ENCODE measurements at places on chromosomes 7 and 10.

DNA sequence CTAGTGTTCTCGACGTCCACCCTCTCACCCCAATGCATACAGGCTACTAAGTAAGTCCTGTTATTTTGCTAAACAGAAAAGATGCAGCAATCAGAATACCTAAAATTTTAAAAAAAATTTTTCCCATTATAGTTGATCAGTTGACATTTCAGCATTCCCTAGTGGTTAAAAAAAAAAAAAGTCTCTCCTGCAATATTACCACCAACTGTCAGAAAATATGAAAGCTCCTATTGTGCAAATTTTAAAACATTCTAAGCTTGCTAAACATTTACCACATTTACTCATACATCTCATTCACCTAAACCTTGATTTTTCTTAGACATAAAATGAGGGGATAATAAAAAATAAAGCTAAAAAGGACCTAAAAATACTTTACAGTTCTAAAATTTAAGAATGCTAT, 165.6 kb downstream of the AVL9 start:
- DNase-seq: no peak

GRCh38 chr10:101095004-101095403, 33.2 kb downstream of the KAZALD1 start:
- DNase-seq: no peak

DNA sequence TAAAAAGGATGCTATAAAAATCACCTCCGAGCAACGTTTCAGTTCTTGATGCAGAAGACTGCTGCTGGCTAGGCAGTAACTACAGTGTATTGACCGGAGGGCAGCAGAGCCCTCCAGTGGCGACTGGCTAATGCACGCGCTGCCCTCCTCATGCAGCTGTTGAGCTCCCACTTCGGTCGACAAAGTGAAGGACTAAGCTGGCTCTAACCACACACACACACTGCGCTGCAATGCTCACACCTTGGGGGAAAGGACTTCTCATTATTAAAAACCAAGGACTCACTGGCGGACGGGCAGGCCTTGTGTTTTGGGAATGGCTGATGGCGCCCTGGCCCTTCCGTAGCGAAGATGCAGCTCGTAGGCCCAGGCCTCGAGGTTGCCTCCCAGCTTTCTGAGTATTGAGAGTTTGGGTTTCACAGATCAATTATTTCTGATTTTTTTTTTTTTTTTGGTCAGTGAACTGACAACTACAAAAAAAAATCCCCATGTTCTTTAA, 120.9 kb upstream of the DIP2C start:
- no peak for DNase-seq

DNA sequence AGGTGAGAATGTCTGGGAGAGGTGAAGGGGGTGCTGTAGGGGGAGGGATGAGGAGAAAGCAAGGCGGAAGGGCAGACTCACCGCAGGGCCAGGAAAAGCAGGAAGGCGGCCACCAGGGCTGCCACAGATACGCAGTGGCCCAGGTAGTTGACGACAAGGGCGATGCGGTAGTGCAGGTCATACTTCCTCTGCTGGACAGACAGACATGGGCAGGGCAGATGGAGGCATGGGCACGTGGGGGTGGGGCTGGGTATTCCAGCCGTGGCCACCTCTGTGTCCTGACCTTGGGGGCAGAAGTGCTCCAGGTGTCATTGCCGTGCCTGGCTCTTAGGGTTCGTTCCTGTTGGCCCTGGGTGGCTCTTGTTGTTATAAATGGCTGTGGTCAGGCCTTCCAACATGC, 16.8 kb downstream of the CRHR2 start:
- no peak for DNase-seq

DNA sequence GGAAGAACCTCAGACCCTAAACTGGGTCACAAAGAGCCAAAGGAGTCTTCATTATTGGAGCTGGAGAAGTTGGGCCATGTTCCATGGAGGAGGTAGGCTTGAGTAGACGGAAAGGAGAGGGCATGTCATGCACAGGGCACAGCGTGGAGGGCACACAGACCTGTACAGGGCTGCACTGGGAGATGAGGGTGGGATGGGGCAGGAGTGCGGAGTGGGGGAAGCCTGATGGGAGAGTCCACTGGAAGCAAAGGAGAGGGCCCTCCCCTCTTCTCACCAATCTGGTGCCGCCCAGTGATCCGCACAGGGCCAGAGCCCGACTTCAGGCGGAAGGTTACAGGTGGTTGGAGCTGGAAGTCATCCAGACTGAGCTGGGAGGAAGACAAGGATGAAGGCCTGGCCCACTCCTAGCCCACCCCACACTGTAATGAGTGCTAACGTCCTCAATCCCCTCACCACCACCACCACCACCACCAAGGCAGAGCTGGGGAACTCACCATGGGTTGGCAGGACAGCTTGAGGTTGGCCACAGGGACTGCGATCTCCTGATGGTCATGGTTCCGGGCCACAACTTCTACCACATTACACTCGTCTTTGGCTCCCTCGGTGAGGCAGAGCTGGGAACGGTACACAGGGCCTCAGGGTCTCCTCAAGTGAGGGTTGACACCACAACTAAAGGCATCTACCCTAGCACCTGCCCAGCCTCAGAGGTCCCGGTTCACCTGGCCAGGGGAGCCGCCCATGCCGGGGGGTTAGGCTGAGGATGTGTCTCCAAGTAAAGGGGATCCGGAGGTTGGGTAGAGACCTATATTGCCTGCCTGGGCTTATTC, 1.0 kb downstream of the NPM3 start:
- DNase-seq: no peak

DNA sequence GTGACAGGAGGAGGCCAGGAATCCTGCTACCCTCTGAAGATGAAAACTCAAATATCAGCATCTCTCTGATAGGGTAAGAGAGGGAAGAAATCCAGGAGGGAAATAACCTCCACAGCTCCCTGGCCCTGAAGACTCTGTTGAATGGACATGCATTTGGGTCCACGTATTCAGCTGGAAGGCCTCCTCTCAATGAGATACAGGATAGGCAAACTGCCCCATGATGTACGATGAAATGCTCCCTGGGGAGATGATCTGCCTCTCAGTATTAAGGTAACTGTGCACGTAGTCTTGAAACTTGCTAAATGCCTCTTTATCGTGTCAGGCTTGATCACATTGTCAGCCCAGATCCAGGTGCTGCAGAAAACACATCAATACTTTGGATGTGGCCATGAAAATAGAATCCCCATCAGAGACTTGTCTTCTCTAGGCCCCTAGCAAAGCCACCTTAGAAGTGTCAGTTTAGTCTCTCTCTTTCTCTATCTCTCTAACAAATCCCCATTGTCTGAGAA, 384.0 kb downstream of the KCNMA1 start:
- no peak for DNase-seq

- no peak for DNase-seq
These were observed 217.4 kb downstream of the DGKB start for GRCh38 chr7:14685167-14685566.

DNA sequence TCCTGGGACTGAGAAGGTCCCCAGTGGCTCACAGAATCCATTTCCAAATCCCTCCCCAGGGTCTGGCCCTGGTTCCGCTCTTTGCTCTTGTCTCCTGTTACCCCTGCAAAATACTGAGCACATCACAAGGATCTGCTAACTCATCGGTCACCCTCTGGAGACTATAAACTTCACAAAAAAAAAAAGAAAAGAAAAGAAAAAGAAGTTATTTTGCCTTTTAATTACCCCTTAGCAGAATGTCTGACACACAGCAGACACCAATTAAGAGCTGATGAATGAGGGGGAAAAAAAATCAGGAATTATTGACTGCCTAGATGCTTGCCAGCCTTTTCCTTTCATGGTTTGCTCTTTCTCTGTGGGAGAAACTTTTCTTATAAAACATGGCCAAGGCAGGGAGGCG, 578.7 kb downstream of the GRID1 start:
- no peak for DNase-seq

DNA sequence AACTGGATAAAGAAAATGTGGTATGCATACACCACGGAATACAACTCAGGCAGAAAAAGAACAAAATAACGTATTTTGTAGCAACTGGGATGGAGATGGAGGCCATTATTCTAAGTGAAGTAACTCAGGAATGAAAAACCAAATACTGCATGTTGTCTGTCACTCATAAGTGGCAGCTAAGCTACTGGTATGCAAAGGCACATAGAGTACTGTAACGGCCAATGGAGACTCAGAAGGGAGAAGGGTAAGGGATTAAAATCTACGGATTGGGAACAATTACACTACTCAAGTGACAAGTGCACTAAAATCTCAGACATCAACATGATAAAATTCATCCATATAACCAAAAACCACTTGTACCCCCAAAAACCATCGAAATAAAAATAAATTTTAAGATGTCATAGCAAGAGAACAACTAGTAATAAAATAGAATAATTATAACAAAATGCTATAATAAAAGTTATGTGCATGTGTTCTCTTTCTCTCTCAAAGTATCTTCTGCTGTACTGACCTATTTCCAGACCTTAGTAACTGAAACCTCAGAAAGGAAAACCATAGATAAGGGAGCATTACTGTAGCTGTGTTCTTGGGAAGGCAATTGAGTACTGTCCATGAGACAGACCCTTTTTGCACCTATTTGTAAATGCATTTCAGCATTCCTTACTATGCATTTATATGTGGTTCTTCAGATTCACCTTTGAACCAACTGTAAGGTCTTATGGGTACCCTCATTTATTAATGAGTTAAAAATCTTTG, 6.7 kb upstream of the NEBL start:
- DNase-seq: no peak

DNA sequence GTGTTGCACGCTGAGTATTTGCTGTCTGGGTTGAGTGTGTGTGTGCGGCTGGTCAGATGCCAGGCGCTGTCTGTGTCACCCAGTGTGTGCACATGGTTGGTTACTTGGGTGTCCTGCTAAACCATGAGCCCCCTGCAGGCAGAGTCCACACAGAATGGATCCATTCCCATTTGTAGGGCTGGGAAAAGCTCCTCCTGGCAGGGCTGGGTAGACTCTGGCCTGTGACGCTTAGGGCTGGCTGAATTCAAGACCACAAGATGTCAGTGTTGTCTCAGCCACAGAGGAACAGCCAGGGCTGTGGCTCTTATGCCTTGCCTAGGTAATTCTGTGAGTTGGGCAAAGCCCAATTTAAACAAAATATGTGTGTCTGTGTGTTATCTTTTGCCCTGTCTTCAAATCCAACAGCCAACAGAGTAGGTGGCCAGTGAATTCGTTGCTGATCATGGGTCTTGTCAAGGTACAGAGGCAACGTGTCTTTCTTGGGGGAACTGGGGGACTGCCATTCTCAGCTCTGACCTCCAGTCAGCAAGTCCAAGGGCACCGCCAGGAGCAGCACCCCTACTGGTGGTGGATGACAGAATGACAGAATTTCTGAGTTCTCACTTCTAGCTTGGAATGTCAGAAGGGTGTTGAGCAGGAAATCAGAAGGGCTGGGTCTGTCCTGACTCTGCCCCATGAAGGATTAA, 285.1 kb downstream of the CCSER2 start:
- no peak for DNase-seq

GRCh38 chr7:106071999-106072714, 40.0 kb downstream of the SYPL1 start:
- DNase-seq: no peak

All from stimulated activated CD8-positive, alpha-beta memory T cell treated with anti-CD3 and anti-CD28 coated beads, Interleukin-4, amount 100 ng/mL, for 4 hours (primary cell).